ENCODE measurements at places on chromosomes 12 and 14.
A peak's percentile ranks its signal among the peaks of the same experiment; 100 is the strongest.

GRCh38 chr12:101594700-101595099 lies at the start of gene MYBPC1:
TSS of gene MYBPC1 (plus strand) at chr12:101594971. CDS start at chr12:101595071, 100 bp downstream.
- no peak for DNase-seq

GRCh38 chr12:50365709-50366406 lies 30.6 kb downstream of the FAM186A start:
- DNase-seq, result no peak

GRCh38 chr12:132604151-132604618 lies 6.2 kb downstream of the LRCOL1 start:
- no peak for DNase-seq

DNA sequence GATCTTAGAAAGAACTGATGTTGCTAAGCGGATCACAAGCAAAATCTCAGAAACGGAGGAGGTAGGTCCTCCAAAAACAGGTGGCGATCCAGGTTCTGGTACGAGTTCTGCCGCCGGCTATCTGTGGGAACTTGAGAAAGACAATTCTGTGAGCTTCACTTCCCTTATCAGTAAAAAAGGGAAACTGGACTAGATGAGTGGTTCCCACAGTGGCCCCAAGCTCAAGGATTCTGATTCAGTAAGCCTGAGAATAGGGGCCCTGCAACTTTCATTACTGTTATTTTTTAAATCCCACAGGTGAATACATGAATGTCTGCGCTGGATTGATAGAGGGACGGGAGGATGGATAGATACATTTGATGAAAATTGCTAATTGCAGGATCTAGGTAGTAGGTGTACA lies 160.2 kb downstream of the PPM1H start:
- DNase-seq, result peak; percentile 81

DNA sequence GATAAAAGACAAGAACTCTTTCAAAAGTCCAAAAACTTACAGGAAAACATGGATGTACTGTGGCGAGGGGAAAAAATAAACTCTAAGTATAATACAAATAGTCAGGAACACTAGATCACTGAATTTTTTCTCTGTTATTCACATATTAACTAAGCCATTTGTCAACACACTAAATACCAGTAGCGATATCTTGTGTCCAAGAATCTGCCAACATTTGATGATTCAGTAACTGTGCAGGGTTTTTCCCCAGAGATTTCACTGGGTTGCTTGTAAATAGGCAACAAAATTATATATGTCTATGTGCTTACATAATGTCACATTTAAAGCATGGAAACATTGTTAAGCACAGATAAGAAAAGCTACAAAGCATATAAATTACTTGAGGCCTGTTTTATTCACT lies 205.9 kb downstream of the KIF21A start:
- no peak for DNase-seq

- no peak for DNase-seq
Observed at GRCh38 chr14:71956920-71957563, 24.8 kb downstream of the RGS6 start.

- no peak for DNase-seq
Observed at GRCh38 chr12:72622556-72622955, 350.4 kb downstream of the TRHDE start.
